ENCODE measurements at places on chromosomes 12 and 14.
A peak's percentile ranks its signal among the peaks of the same experiment; 100 is the strongest.

DNA sequence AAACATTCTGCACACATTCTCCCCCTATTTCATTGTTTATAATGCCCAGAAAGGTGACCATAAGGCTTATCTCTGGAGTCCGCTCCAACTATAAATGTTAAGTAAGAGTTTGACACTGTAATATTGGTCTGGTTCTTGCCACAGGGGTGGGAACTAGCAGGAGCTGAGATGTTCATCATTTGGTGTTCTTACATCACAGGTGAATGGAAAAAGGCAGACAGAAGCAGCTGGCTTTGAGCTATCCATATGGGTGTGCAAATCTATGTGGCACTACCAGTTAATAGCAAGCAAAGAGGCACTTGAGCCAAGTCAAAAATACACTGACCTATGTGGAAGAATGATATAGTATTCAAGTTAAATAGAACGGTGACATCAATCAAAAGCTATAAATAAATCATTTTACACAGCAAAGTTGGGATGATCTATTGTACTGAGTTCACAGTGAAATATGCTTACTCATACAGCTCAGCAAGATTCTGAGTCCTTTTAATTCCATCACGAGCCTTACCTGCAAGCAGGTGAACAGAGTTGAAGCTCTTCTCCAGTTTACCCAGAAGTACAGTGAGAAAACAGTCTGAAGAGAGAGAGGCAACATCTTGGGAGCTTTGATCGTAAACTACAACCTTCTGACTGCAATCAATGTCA lies 43.2 kb downstream of the DUSP16 start:
- no peak for DNase-seq

DNA sequence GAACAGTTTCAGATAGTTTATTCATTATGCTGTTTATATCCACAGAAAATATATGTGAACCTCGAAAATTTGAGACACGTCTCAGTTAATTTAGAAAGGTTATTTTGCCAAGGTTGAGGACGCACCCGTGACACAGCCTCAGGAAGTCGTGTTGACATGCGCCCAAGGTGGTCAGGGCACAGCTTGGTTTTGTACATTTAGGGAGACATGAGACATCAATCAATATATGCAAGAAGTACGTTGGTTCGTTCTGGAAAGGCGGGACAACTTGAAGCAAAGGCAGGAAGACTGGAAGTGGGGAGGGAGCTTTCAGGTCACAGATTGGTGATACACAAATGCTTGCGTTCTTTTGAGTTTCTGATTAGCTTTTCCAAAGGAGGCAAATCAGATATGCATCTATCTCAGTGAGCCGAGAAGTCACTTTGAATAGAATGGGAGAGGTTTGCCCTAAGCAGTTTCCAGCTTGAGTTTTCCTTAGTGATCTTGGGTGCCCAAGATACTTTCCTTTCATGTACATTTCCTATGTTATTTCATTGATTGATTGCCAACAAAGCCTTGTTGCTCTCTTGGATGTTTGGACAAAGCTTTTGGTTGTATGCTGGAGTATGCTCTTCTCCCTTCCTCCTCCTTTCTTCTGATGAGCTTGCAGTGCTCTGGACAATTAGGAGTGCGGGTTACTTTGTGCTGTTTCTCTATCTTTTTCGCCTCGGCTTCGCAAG lies 3.2 kb downstream of the SNAPC1 start:
- DNase-seq, result no peak

DNA sequence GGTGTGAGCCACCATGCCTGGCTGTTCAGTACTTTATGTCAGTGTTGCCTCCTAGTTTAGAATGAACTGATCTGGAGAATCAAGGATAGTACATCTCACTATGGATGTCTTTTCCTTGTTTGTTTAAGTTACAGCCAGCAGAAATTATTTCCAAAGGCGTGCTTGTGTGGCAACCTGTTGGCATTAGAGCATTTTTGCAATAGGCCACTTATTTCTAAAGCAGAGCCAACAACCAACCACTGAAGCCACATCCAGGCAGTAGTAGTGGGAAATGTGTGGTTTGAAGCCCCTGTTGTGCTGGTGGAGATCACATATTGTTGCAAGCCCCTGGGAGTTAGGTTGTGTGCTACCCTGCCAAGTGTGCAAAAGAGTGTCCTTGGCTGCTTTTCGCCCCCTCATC lies 3.7 kb downstream of the ANO6 start:
- no peak for DNase-seq

GRCh38 chr14:65689070-65689469 lies 276.5 kb downstream of the FUT8 start:
- DNase-seq, result no peak

DNA sequence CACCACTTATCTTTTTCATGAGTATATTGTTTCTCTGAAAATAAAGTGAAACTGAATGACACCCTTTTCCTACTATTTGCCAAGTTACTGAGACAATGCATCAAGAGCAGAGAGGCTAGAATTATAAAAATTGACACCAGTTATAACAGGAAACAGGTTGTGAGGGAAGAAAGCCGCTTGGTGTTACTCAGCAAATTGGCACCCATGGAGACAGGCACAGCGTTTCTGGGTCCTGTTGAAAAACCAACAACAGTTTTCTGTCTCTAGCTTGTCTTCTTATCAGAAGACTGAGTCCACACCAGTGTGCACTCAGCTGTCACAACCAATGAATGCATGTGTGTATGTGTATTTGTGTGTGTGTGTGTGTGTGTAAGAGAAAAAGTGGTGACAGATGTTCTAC lies 267.7 kb downstream of the KCNH5 start:
- no peak for DNase-seq

DNA sequence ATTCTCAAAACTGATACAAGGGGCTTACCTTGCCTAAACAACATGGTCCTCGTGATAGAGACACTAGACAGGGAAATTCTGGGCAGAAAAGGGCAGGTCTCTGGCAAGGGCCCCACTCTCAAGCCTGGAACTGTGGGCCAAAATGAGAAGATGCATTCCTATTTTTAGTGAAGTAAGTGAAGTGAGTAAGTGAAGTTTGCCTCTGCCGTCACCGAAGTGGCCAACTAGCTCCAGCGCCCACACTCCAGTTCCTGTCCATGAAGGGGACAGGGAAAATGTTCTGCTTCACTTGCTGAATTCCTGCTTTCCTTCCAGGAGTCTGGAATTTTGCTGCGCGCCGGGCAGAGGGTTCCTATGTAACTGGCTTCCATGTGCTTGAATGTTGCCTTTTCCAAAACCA lies 1035.6 kb upstream of the TMEM132C start:
- peak; percentile 2 for DNase-seq

GRCh38 chr14:101290611-101291010 lies 270.7 kb upstream of the DIO3 start:
- DNase-seq, result no peak

DNA sequence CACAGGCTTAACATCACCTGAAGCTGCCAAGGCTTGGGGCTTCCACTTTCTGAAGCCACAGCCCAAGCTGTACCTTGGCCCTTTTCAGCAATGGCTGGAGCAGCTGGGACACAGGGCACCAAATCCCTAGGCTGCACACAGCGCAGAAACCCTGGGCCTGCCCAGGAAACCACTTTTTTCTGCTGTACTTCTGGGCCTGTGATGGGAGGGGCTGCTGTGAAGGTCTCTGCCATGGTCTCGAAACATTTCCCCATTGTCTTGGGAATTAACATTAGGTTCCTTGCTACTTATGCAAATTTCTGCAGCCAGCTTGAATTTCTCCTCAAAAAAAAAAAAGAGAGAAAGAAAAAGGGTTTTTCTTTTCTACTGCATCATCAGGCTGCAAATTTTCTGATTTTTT lies 219.1 kb downstream of the RPL10L start:
- no peak for DNase-seq

DNA sequence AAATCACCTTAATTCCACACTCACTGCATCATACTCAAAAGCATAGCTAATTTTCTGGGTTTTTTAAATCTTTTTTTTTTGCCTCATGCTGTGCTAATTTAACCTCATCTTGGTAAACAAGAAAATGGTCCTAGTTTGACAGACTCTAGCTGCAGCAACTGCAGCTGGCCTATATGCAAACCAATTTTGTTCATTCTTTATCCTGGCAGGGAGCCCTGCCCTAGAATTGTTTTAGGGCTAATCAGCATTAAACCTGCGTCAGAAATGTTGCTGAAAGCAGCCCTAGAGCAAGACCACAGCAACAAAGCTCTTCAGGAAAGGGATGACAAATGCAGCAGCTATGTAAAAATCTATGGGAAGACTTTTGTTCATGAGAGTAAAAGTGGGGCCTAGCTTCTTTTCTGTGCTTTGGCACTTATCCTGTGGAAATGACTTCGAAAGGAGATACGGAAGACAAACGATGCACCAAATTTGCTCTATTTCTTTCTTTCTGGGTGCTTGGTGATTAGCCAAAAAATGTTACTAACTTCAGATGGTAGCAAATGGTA lies 72.2 kb downstream of the DENND5B start:
- DNase-seq, result peak; percentile 100

- DNase-seq, result peak; percentile 59
Observed at GRCh38 chr14:87008965-87009364, 984.0 kb downstream of the GALC start.

- no peak for DNase-seq
Observed at GRCh38 chr14:74960736-74961135, 5.3 kb upstream of the PGF start.

DNA sequence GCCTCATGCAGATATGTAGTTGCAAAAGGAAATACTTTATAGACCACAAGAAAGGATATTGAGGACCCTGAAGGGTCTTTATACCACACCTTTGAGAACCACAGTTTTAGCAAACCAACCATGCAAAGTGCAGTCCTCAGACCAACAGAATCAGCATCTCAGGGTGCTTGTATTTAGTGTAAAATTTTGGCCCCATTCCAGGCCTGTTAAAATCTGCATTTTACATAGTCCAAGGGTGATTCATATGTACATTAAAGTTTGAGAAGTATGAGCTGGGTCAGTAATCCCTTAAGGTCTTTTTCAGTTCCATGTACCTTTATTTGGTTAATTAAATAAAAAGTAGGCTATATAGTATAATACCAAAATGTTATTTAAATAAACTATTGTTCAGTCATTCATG lies 91.2 kb downstream of the WNK1 start:
- DNase-seq, result peak; percentile 77

DNA sequence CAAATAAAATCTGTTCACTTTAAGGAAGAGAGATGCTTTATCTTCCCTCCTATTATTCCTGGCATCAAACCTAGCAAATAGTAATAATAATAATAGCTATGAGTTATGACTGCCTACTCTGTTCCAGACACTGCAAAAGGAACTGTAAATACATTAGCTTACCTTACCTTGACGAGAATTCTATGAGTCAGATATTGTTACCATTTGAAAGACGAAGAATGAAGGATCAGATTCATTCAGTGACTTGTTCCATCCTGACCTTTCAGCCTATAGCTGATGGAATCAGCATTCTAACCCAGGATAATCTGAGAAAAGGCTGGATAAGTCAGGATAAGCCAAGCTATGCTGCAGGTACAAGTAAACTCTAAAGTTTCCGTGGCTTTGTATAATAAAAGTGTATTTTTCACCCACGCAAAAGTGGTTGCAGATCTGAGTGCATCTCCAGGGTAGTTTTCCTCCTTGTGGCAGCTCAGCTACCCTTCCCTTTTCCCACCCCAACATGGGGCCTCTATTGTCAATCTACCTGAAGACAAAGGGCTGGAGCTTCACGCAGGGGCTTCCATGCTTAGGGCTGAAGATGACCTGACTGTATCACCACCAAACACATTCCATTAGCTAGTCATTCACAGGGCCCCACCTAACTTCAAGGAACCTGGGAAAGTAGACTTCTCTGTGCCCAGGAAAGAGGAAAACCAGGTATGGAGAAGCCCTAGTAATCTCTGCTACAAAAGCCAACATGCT lies 57.2 kb upstream of the CCND2 start:
- DNase-seq, result no peak

Measured in fibroblast of skin of right quadriceps (primary cell).